Immature natural killer cell (primary cell): ENCODE measurements at places on chromosomes 6 and 20. TPM values are rescaled to one million over a fixed set of nuclear protein-coding genes. Genes with fewer than 3 reads are reported as not detected.

RCAN2 gene
- polyA plus RNA-seq, result not detected

LPIN3 gene
- not detected for polyA plus RNA-seq

FYN gene
- polyA plus RNA-seq, result 358 TPM

HTR1E gene
- polyA plus RNA-seq, result not detected
